Memory B cell (primary cell): ENCODE measurements at places on chromosomes 16 and 17.

- H3K4me1 ChIP-seq = peaks cover 9% of the 10 kb centered on the region
- H3K36me3 ChIP-seq = peaks cover 4% of the 10 kb centered on the region
- H3K27me3 ChIP-seq = peaks cover 3% of the 10 kb centered on the region
- no peak for DNase-seq
Observed at GRCh38 chr17:41772586-41773189, 13.8 kb downstream of the JUP start.

DNA sequence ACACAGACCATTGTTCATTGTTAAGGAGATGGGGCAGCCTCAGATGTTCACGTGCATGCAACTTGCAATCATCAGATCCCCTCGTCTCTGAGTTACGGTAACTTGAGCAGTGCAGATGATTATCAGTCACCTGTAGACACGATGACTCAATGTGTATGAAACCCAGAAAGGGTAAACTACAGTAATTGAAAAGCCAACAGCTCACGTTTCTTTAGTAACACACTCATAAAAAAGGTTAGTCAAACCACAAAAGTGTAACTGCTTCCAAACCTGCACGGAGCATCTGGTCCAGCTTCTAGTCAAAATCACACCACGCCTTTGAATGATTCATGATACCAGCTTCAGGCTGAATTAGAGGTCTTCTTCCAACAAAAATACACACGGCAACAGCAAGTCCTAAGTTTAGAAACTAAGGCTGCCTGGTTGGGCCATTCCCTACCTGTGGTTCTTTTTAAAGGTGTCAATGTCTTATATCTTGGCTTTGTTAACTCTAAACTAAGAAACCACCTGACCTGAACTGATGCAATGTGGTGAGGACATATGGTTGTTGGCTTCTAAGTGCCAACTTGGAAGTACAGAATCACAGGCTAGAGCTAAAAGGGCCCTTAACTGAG lies 32.3 kb downstream of the GRB7 start:
- DNase-seq = no peak
- no peaks in the 10 kb centered on the region for H3K27me3 ChIP-seq
- H3K4me1 ChIP-seq = peaks cover 78% of the 10 kb centered on the region
- H3K4me3 ChIP-seq = peak overlapping the region; percentile 78
- H3K27ac ChIP-seq = peak overlapping the region; percentile 95

DNA sequence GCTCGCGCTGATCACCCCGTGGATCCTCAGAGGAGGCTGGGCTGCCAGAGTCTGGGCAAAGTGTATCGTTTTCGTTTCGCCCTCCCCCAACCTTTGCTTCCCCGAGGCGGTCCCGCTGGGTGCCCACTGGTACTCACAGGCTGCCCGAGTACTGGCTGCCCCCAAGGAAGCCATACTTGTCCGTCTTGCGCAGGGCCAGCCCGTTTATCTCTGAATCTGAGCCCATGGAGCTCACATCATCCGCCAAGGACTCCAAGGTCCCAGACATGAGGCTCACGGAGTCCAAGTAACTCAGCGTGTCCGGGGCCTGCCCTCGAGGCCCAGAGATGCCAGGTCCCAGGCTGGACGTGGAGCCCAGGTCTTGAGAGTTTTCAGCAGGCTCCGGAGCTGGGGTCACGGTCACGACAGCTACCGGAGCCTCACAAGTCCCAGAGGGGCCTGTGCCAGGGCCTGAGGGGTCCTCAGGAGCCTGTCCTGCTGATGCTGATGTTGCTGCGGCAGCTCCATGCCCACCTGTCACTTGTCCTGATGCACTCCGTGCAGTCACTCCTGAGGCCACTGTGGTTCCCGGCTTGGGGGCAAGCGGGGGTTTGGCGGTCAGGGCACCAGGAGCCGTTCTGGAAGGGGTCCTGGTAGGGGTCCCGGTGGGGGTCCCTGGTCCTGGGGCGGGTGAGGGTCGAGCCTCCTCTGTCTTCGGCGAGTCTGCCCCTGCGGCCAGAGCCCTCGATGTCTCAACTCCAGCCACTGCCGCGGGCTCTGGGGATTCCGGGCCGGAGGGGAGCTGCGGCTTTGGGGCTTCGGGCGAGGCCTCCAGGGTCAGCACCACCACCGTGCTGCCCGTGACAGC lies 980 bp downstream of the TBC1D10B start:
- H3K36me3 ChIP-seq = peaks cover 7% of the 10 kb centered on the region
- peak overlapping the region; percentile 82 for H3K4me3 ChIP-seq
- DNase-seq = no peak
- H3K27ac ChIP-seq = peak overlapping the region; percentile 58
- H3K4me1 ChIP-seq = peaks cover 36% of the 10 kb centered on the region

GRCh38 chr17:8913091-8913490 lies 45.6 kb upstream of the PIK3R6 start:
- H3K4me1 ChIP-seq = peaks cover 42% of the 10 kb centered on the region
- H3K4me3 ChIP-seq = no peak overlapping the region
- H3K27me3 ChIP-seq = no peaks in the 10 kb centered on the region
- peak overlapping the region; percentile 40 for H3K27ac ChIP-seq
- no peak for DNase-seq
- peaks cover 34% of the 10 kb centered on the region for H3K36me3 ChIP-seq

- peak overlapping the region; percentile 60 for H3K4me3 ChIP-seq
- H3K27ac ChIP-seq = peak overlapping the region; percentile 58
- H3K27me3 ChIP-seq = peaks cover 4% of the 10 kb centered on the region
Observed at GRCh38 chr17:76537288-76537577, 276 bp downstream of the CYGB start.

GRCh38 chr17:57747221-57748017 lies 2.3 kb upstream of the CCDC182 start:
- peaks cover 13% of the 10 kb centered on the region for H3K27me3 ChIP-seq
- no peaks in the 10 kb centered on the region for H3K36me3 ChIP-seq
- H3K4me1 ChIP-seq = peaks cover 20% of the 10 kb centered on the region
- DNase-seq = peak; percentile 47
- H3K4me3 ChIP-seq = no peak overlapping the region
- no peak overlapping the region for H3K27ac ChIP-seq

GRCh38 chr16:72426386-72426785 lies 254.4 kb upstream of the PMFBP1 start:
- no peak overlapping the region for H3K4me3 ChIP-seq
- H3K27me3 ChIP-seq = no peaks in the 10 kb centered on the region
- DNase-seq = no peak
- no peak overlapping the region for H3K27ac ChIP-seq
- H3K4me1 ChIP-seq = no peaks in the 10 kb centered on the region

- peaks cover 24% of the 10 kb centered on the region for H3K27me3 ChIP-seq
- H3K27ac ChIP-seq = no peak overlapping the region
- DNase-seq = no peak
- no peaks in the 10 kb centered on the region for H3K4me1 ChIP-seq
Observed at GRCh38 chr17:79033046-79033616, 9.2 kb downstream of the C1QTNF1 start.

DNA sequence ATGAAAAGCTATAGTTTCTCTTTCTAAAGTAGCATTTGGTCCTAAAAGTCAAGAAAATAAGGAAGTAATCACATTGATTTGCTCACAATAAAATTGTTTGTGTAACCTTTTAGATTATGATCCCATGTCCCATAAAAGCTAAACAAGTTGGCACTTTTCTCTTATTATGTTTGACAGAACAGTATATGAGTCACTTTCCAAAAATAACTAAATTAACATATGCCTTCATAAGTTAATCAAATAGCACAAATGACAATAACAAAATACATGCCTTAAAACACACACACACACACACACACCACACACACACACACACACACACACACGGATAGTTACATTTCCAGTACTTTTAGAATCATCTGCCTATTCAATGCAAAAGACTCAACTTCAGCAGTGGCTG lies 2.8 kb downstream of the MED13 start:
- no peaks in the 10 kb centered on the region for H3K27me3 ChIP-seq
- peak overlapping the region; percentile 75 for H3K4me3 ChIP-seq
- H3K27ac ChIP-seq = peak overlapping the region; percentile 92
- H3K4me1 ChIP-seq = peaks cover 39% of the 10 kb centered on the region

- H3K4me3 ChIP-seq = no peak overlapping the region
- no peaks in the 10 kb centered on the region for H3K4me1 ChIP-seq
- H3K27ac ChIP-seq = no peak overlapping the region
- DNase-seq = no peak
Observed at GRCh38 chr17:77754956-77755355, 203.5 kb upstream of the TNRC6C start.

DNA sequence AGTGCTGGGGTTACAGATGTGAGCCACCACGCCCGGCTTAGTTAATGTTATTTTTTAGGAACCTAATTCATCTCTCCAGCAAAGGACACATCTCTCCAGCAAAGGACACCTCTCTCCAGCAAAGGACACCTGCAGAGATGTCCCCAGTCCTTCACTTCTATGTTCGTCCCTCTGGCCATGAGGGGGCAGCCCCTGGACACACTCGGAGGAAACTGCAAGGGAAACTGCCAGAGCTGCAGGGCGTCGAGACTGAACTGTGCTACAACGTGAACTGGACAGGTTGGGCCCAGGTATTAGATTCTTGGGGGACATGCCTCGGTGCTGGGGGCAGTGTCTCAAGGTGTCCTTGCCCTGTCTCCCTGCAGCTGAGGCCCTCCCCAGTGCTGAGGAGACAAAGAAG lies 4.7 kb downstream of the PFAS start:
- H3K27me3 ChIP-seq = no peaks in the 10 kb centered on the region
- H3K36me3 ChIP-seq = peaks cover 13% of the 10 kb centered on the region
- no peak for DNase-seq

GRCh38 chr17:51000835-51001638 lies 119.6 kb downstream of the SPAG9 start:
- no peak overlapping the region for H3K27ac ChIP-seq
- DNase-seq = no peak
- peaks cover 15% of the 10 kb centered on the region for H3K36me3 ChIP-seq
- no peaks in the 10 kb centered on the region for H3K27me3 ChIP-seq
- H3K4me1 ChIP-seq = peaks cover 3% of the 10 kb centered on the region
- H3K4me3 ChIP-seq = no peak overlapping the region

- H3K27ac ChIP-seq = no peak overlapping the region
- H3K27me3 ChIP-seq = no peaks in the 10 kb centered on the region
- H3K4me1 ChIP-seq = peaks cover 2% of the 10 kb centered on the region
- DNase-seq = no peak
- H3K36me3 ChIP-seq = no peaks in the 10 kb centered on the region
Observed at GRCh38 chr16:51981725-51982124, 565.2 kb downstream of the TOX3 start.

- H3K27me3 ChIP-seq = peaks cover 11% of the 10 kb centered on the region
- peak overlapping the region; percentile 72 for H3K4me3 ChIP-seq
- peak; percentile 52 for DNase-seq
- peaks cover 16% of the 10 kb centered on the region for H3K4me1 ChIP-seq
- H3K36me3 ChIP-seq = no peaks in the 10 kb centered on the region
- no peak overlapping the region for H3K27ac ChIP-seq
Observed at GRCh38 chr17:74454197-74455024, 12.0 kb upstream of the CD300A start.

DNA sequence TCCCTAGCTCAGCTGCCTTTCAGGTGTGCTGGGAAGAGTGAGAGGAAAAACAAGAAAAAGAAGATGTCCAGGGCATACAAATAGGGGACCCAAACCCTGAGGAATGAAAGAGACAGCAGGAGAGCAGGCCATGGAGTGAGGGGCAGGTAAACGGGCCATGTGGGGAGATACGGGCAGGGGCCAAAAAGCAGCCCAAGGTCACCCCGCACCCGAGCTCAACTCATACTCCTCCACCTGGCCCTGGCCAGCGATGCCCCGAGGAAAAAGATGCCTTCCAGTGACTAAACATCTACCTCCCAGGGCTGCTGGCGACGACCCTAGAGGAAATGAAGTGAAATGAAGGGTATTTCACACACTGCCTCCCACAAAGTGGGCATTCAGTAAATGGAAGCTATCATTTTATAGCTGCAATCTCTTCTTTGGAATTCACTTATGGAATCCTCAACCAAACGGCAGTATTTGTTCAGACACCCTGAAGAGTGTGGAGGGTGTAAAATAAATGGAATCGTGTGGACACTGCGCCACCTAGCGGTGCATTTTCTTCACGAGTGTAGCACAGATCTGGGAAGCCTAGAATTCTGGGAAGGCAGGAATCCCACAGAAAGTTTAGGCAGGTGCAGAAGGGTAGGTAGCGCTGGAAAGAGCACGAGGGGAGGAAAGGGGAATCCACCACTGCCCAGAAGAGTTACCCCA lies 14.9 kb downstream of the ELAC2 start:
- peak; percentile 45 for DNase-seq
- peaks cover 13% of the 10 kb centered on the region for H3K36me3 ChIP-seq
- no peaks in the 10 kb centered on the region for H3K4me1 ChIP-seq
- no peaks in the 10 kb centered on the region for H3K27me3 ChIP-seq

- no peak overlapping the region for H3K4me3 ChIP-seq
- H3K4me1 ChIP-seq = no peaks in the 10 kb centered on the region
- no peak overlapping the region for H3K27ac ChIP-seq
- H3K27me3 ChIP-seq = no peaks in the 10 kb centered on the region
- DNase-seq = no peak
Observed at GRCh38 chr16:60230666-60231065, 1496.5 kb upstream of the GOT2 start.

GRCh38 chr17:42273474-42274252 lies 2.5 kb downstream of the STAT5B start:
- H3K27me3 ChIP-seq = no peaks in the 10 kb centered on the region
- DNase-seq = no peak
- peaks cover 46% of the 10 kb centered on the region for H3K4me1 ChIP-seq
- H3K27ac ChIP-seq = peak overlapping the region; percentile 58
- peak overlapping the region; percentile 50 for H3K4me3 ChIP-seq
- no peaks in the 10 kb centered on the region for H3K36me3 ChIP-seq

- no peak for DNase-seq
- H3K4me3 ChIP-seq = no peak overlapping the region
- H3K4me1 ChIP-seq = peaks cover 8% of the 10 kb centered on the region
- H3K27me3 ChIP-seq = peaks cover 11% of the 10 kb centered on the region
Observed at GRCh38 chr17:49028271-49028670, 31.1 kb downstream of the IGF2BP1 start.

- H3K36me3 ChIP-seq = no peaks in the 10 kb centered on the region
- H3K4me3 ChIP-seq = no peak overlapping the region
- DNase-seq = no peak
- H3K27ac ChIP-seq = no peak overlapping the region
- H3K27me3 ChIP-seq = peaks cover 20% of the 10 kb centered on the region
Observed at GRCh38 chr16:86199182-86199581, 300.2 kb downstream of the IRF8 start.

- no peak overlapping the region for H3K27ac ChIP-seq
- peaks cover 3% of the 10 kb centered on the region for H3K27me3 ChIP-seq
- no peak for DNase-seq
- H3K4me3 ChIP-seq = no peak overlapping the region
- no peaks in the 10 kb centered on the region for H3K36me3 ChIP-seq
- H3K4me1 ChIP-seq = peaks cover 8% of the 10 kb centered on the region
Observed at GRCh38 chr16:75014318-75014717, 15.5 kb downstream of the ZNRF1 start.

DNA sequence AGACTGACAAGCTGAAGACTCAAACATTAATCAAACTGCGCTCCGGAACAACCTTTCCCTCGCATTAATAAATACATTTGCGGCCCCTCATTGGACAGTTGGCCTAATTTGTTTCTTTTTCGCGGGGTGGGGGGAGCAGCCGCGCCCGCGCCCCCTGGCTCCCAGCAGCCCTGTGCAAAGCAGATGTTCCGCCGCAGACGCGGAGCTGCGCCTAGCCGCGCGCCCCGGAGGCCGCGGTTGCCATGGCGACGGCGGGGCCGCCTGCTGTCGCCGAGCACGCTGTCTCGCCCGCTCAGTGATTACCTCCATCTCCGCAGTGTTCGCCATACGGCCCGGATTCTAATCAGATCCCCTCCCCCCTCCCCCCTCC lies 25.5 kb downstream of the COPZ2 start:
- H3K36me3 ChIP-seq = no peaks in the 10 kb centered on the region
- H3K4me3 ChIP-seq = peak overlapping the region; percentile 84
- H3K4me1 ChIP-seq = peaks cover 6% of the 10 kb centered on the region
- DNase-seq = peak; percentile 72
